H54 (cell line): ENCODE measurements at places on chromosomes 3 and 15.

DNA sequence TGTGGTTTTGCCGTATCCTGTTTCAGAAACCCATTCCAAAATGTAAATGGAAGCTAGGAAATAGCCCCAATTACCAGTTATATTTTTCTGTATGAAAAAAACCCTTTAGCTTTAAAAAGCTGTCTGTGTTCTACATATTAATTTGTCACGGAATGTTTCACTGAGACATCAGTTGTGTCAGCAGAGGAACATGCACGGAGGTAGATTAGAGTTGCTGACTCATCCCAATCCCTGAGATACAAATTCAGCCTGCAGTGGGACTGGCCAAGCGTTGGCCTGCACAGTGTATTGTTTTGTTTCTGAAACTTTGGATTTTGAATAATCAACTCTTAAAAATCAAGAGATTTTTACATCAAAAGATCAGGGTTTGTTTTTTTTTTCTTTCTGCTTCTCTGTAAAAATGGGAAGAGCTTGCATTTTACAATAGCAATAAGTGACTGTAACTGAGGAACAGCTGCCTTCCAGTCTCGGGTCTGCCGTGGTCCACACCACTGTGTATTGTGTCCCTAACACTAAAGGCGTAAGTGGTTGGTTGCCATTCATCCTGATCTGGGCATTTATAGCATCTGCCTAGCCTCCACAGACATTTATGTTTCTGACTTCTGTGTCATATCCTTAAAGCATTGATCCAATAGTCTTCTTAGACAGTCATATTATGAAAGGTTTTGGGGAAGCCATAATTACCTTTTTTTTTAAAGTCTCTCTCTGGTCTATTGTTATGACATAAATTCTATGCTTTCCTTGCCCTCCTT, 218.1 kb downstream of the ADAMTSL3 start:
- DNase-seq: peak; percentile 3

- DNase-seq: peak; percentile 11
These were observed 523.6 kb downstream of the NTRK3 start for GRCh38 chr15:87732976-87733375.

GRCh38 chr3:101509811-101510210, 3.2 kb downstream of the SENP7 start:
- DNase-seq: no peak

DNA sequence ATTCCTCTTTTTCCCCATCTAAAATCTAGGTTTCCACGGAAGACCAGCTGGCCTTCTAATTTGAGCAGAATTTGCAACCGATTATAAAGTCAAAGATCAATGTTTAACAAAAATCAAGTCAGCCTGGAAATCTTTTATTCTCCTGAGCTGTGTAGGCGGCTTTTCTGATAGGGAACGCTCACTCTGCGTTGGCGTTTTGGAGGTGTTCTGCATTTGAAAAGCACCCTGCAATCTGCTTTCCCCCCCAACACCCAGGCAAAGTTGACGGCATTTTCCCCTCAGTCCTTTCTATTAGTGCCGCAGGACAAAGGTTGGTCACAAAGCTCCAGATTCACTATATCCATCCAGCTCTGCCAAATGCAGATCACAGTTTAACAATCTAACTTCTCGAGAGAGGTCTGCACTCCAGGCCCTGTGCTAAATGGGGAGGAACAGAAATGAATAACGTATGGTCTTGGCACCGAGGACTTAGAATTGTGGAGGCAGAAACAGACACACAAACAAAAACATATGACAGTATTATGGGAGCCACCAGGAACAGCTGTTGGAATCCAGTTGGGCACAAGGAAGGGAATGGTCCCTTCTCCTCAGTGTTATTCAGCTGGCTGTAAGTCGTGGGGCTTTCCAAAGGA, 50.4 kb upstream of the LARS2 start:
- DNase-seq: no peak

GRCh38 chr3:23756206-23756840, 49.4 kb upstream of the UBE2E1 start:
- DNase-seq: no peak

DNA sequence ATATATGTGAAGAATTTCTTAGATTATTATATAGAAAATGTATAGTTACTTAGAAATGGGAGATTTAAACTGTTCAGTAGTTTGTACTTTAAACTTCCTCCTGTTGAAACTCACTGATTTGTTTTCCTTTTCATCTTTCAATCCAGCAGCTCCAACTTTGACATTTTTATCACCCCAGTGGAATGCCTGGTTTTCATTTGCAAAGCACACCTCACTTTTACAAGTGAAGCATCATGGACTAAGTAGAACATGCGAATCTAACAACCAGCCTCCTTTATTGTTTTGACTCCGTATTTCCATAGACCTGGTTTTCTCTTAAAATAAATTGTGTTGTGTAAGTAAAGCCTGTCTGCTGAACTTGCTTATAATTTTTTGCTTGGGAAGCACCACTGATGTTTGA, 97.8 kb upstream of the ROBO2 start:
- DNase-seq: no peak

DNA sequence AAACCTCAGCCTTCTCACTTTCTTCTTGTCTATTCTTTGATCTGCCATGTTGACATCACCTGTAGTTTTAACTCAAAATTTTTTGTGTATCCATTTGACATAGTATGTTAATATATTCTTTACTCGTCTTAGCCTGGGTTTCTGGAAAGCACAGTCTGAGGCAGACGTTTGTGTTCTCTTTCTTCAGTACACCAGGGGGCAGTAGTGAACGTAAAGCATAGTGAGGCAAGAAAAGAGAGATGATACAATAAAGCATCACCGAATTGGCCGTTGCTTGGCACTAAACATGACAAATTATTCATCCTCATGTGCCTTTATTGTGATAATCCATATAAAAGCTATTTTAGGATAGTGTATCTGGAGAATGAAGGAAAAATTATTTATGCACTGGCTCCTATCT, 141.0 kb upstream of the MYRIP start:
- no peak for DNase-seq

DNA sequence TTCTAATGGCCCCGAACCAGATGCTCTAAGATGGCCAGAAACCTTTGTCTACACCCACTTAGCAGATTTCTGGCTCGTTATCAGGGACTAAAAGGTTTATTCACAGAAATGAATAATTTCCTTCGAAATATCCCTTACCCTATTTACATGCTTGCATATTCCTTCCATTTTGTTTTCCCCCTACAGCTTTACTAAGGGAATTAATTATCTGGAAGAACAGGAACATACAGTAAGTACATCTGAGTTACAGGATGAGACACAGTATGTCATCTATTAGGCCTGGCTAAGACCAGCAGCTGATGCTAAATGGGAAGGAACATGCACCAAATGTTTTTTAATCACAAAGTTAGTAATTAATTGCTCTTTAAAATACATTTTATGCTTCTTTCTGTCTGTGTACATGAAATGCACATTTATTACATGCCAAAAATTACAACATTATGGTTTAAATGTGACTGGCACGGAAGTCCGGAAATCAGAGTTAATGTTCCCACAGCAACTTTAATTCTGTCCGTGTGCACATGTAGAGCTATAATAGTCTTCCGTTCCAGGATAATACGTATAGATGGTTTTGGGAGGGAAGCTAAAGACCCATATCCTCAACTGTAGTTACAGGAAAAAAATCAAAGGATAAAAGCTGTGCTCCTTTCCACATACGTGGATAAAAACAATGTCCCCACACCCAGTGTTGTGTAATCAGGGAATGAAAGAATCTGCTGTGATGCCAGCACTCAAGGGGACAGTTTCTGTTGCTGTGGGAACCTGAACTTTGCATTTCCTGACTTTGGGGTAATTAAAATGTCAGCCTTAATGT, 82.0 kb downstream of the TIGIT start:
- no peak for DNase-seq

DNA sequence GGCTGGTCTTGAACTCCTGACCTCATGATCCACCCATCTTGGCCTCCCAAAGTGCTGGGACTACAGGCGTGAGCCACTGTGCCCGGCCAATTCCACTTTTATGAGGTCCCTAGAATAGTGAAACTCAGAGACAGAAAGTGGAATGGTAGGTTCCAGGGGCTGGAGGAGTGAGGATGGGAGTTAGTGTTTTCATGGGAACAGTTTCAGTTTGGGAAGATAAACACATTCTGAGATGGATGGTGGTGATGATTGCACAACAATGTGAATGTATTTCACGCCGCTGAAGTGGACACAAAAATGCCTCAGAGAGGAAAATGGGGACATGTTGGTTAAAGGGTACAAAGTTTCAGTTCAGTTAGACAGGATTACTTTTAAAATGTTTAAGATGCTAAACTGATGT, 22.5 kb upstream of the HDAC11 start:
- no peak for DNase-seq
